Amygdala (tissue), 56 donors: ENCODE measurements at places on chromosomes 2 and 18.

DNA sequence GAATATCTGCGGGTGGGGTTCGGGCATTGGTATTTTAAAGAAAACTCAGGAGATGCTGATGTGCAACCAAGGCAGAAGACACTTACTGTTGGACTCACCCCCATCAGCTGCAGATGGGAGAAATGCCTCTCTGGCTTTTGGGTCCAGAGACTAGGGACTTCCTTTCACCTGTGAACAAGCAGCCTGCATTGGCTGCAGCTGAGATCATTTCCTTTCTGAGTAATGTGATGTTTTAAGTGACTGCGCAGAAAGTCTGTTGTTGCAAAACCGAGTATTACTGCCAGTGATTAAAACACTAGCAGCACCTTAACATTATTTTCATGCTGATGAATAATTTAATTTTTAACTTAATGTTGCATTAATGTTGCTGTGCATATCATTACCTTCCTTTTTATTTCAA lies 143.0 kb downstream of the TSN start:
- no peak for DNase-seq

DNA sequence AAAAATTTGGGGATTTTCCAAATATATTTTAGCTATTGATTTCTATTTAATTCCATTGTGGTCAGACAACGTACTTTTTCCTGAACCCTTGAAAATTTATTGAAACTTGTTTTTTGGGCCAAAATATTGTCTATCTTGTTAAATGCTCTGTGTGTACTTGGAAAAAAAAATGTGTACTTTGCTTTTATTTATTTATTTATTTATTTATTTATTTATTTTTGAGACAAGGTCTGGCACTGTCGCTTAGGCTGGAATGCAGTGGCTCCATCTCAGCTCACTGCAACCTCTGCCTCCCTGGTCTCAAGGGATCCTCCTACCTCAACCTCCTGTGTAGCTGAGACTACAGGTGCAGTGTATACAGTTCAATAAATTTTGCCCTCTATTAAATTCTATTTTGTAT lies 94.6 kb downstream of the TGIF1 start:
- no peak for DNase-seq

- DNase-seq: no peak
Observed at GRCh38 chr2:169670215-169670651, 24.0 kb downstream of the CFAP210 start.

DNA sequence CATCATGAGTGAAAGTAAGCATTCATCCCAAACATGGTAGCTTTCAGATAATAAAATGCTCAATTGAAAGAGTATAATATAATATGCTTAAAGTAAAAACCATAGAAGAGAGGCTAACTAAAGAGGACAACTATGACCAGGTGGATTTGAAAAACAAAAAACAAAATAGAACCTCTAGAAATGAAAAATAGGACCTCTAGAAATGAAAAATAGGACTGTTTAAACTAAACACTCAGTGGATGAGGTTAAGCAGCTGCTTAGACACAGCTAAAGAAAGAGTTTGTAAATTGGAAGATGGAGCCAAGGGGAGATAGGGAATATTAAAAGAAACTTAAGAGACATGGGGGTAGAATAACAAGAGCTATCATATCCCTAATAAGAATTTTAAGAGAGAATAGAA lies 301.6 kb downstream of the BCL2 start:
- no peak for DNase-seq

DNA sequence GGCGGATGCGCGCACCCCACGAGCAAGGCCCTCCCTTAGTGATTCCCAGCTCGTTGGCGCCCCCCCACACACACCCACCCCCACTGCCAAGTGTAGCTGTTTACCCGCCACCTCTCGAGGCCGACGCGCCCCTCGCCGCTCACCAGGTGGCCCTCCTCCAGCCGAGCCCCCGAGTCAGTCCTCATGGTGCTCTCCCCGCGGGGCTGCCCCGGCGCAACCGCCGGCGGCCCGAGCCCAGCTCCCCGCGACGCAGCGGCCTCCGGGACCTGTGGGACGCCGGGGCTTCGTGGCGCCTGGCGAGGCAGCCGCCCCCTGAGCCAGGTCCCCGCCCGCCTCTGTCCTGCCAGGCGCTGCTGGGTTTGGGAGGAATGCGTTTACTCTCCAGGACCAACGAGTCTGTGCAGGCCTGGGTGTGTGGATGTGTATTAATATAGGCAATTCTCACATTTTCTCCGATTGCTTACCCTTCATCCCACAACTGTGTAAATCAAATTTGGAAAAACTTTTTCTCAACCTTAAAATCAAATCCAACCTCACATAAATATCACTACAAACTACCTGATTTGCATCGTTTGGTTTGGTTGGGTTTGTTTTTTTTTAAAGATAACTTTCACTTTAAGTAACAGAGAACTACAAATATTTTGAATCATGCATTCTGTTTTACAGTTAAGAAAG lies at the start of gene TMEM237:
Gene TMEM237 (minus strand): TSS at position 288 of the 675 bp plus-strand sequence. CDS start 103 bp downstream, at position 185.
- DNase-seq: no peak

- no peak for DNase-seq
Observed at GRCh38 chr2:157185476-157186227, 71.9 kb upstream of the GALNT5 start.

GRCh38 chr2:175769200-175769599 lies 232.9 kb downstream of the LNPK start:
- no peak for DNase-seq

- no peak for DNase-seq
Observed at GRCh38 chr2:174836377-174836994, 72.2 kb upstream of the CHRNA1 start.

- no peak for DNase-seq
Observed at GRCh38 chr2:156790343-156791037, 354.3 kb downstream of the GPD2 start.

DNA sequence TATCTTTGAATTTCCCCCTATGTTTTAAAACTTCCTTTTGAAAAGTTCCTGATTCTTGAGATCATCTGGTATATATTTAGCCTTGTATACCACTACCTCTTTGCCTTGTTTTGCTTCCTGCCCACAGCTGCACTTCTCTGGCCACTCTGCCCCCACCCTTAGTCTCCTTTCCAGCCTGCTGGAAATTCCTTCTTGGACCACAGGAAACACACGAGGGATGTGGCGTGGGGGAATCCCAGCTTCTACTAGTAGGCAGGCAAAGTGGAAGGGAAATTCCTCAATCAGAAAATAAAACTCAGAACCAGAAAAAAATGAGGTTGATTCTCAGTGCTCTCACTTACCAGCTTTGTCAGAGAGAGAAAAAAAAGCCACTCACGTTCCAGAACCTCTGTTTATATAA lies 13.4 kb downstream of the IL18RAP start:
- DNase-seq: no peak
